Foreskin keratinocyte (primary cell): ENCODE measurements at places on chromosomes 7 and 10. TPM values are rescaled to one million over a fixed set of nuclear protein-coding genes. Genes with fewer than 3 reads are reported as not detected.

The CC2D2B gene
- 0.24 TPM in 1 of 2 replicates, not detected in the other for total RNA-seq

DNA sequence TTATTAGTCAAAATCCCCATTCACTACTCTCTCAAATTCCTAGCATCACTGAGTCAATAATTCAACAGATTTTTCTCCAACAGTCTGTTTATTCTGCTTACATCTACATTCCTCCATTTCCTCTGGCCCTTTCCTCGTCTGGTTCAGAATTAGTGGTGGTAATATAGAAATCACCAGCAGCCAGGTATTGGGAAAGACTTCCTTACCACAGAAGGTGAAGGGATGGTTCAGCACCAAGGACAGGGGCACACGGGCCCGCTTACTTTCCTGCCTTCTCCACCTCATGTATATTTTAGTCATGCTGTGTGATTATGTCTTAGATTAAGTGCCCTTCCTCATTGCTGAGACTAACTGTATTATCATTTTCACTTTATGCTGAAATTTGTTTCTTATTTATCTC is 70.4 kb upstream of the APBB1IP start:
- DNase-seq: peak; percentile 30

- no peak for DNase-seq
Measured at GRCh38 chr7:36002900-36003299, 150.2 kb upstream of the EEPD1 start.

DNA sequence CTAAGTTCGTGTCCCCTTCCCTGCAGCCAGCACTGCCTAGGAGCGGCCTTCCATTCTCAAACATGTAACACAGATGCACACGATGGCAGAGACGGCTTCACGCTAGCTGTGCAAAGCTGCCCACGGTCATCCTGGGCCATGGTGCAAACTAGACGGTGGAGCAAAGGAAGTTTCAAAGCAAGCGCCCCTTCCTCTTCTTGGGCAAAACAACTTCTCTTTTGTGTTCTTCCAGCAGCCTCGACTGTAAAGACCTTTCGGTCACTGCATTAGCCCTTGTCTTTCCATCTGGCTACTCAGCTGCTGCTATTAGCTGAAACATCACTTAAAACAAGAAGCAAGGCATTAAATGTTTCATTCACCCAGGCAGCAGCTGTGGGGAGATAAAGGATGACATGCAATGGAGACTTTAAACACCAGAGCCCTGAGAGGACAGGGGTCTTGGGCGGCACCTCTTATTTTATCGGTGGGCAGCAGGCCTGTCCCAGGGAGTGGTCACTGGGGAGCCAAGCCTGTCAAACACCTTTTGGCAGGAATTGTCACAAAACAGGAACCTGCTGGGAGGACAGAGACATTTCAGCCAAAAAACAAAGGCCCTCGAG is 214.8 kb downstream of the KLF6 start:
- no peak for DNase-seq

GRCh38 chr7:99002827-99003212 is 124.5 kb downstream of the TRRAP start:
- no peak for DNase-seq

DNA sequence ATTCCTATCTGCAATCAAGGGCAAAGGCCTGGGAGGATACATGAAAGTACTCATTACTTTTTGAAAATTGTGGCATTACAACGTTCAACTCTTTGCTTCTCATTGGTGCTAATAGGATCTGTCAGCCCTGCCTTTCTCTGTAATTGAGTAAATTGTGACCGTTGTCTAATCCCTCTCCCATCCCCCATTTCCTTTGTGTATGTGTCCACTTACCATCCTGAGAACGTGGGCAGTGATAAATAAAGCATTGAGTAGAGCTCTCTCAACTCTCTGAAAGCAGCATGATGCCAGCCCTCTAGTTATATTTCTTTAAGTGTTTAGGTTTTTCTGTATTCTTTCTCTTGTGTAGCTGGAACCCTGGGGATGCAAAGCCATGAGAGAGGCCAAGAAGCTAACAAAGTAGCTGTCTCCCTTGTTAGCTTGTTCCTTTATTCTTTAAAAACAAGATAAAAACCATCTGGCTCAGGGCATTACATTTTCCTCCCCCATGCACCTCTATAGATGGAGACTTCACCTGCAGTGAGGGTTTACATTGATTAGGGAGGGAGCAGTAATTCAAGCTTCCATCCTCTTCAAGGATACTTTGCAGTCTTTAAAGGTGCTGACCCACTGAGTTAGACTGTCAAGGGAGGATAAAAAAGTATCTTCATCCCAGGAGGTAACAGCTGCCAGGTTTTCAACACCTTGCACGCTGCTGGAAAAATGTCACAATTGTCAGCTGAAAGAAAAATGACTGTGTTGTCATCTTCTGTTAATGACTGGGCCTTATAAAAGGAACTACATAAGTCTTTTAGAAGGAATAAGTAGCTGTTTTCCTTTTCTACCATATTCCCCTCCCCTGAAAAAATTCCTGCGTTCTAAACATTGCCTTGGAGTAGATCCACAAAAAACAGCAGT is 112.3 kb downstream of the BTRC start:
- no peak for DNase-seq

DNA sequence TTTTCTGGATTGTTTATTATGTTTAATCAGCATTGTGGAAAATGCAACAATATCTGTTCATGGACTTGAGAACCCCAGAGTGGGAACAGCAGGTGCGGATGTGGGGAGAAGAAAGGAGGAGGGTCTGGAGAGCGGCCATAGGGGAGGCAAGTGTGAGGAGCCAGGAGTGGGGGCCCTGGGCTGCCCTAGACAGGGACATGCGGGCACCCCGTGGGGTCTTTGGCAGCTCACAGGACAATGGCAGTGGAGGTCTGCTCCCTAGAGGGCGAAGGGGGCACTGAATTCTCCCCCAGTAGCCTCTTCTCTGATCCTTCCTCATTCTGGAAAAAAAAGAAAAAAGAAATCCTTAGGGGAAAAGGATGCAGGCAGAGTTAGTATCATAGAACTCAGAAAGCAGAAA is 8.9 kb downstream of the TMEM176B start:
- no peak for DNase-seq

DNA sequence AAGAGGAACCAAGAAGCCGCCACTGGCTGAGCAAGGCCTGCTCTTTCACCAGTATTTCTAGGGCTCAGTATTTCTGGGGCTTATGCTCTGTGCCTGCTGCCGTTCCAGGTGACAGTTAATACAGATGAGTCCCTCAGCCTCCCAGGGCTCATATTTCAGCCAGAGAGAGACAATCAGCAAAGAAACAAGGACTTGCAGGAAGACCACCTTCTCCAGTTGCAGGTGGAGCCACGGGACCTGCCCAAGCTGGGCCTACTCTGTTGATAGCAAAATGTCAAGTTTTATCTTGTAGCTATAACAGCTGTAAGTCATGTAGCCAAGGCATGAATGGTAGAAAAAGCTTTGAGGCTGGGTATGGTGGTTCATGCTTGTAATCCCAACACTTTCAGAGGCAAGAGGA is 42.7 kb downstream of the NPTX2 start:
- DNase-seq: no peak

GRCh38 chr7:30548845-30549244 is 44.2 kb upstream of the GGCT start:
- peak; percentile 34 for DNase-seq

DNA sequence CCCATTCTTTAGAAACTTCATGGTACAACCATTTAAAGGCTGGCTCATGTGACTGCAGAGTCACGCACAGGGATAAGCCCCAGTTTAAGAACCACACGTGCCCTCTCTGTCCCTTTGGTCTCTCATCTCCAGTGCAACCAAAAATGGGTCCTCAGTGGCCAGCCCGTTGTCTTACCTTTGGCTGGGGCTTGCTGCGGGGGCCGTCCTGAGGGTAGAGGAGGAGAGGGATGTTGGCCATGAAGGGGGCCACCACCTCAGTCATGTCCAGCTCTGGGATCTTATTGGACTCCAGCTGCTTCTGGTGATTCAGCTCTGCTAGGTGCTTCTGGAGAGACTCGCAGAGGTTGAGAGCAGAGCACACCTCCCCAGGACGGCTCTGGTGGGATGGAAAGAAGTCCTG is 22.3 kb downstream of the PSAP start:
- DNase-seq: no peak
